Activated CD4-positive, CD25-positive, alpha-beta regulatory T cell treated with anti-CD3 and anti-CD28 coated beads, Interleukin-2, amount 50 U/mL, for 16 hours (primary cell): ENCODE measurements at places on chromosomes 11 and 22.

DNA sequence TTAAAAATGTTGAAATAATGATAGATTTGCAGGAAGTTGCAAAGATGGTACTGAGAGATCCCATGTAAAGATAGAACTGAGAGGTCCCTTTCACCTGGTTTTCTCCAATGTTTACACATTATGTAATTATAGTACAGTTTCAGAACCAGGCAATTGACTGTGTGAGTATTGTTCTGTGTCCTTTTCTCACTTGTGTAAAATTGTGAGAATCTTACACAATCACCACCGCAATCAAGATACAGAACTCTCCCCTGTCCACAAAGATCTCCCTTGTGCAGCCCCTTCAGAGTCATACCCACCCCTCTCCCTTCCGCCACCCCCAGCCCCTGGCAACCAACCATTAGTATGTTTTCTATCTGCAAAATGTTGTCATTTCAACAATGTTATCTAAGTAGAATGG lies 119.8 kb upstream of the NAV2 start:
- no peak for DNase-seq

- no peak for DNase-seq
Measured at GRCh38 chr22:23404689-23405365, 175.3 kb downstream of the IGLL1 start.

- no peak for DNase-seq
Measured at GRCh38 chr11:61153593-61154095, 7.6 kb downstream of the VPS37C start.

GRCh38 chr11:69649576-69649900 lies 8.6 kb downstream of the CCND1 start:
- DNase-seq, result no peak

DNA sequence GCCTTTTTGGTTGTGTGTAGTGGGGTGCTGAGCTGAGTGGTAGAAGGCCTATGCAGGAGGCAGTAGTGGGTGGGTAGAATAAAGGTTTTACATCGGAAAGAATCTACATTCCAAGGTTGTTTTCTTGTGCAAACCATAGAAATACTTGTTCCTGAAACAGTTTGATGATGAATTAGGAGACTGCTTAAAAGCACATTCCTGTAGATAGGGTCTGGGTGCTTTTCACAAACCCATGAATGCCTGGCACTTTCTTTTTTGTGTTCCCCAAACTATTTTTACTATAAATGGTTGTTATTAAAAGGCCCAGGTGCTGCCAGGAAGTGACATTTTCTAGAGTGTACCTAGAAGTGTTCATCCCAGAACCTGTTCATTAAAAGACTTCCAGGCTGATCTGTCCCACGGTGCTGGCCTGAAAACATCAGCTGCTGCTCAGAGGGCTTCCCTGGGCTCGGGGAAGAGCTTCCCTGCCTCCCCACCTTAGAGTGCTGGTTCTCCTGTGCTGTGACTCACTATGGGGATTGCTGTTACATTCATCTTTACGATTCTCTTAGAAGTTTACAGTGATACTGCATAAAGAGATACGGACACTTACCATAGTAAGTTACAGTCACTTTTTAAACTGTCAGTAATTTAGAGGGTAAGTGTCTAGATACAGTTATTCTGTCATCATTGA lies 27.9 kb downstream of the PPFIA1 start:
- no peak for DNase-seq

GRCh38 chr11:77779935-77780334 lies 40.6 kb downstream of the RSF1 start:
- no peak for DNase-seq

GRCh38 chr11:34632105-34632791 lies 11.4 kb downstream of the EHF start:
- no peak for DNase-seq

GRCh38 chr11:61345170-61345610 lies 12.2 kb downstream of the TKFC start:
- no peak for DNase-seq

- no peak for DNase-seq
Measured at GRCh38 chr22:35560366-35560765, 19.7 kb downstream of the RASD2 start.

DNA sequence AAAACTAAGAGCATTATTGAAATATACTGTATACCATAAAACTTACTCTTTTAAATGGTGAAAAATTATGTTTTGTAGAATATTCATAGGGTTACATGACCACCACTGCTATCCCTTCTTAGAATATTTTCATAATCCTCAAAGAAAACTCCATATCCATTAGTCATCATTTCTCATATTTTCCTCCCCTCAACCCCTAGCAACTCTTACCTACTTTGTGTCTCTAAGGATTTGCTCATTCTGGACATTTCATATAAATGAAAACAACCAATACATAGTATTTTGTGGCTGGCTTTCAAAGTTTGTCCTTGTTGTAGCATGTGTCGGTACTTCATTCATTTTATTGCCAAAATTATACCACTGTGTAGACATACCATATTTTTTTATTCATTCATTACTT lies 863.8 kb downstream of the KCNA4 start:
- DNase-seq, result no peak

DNA sequence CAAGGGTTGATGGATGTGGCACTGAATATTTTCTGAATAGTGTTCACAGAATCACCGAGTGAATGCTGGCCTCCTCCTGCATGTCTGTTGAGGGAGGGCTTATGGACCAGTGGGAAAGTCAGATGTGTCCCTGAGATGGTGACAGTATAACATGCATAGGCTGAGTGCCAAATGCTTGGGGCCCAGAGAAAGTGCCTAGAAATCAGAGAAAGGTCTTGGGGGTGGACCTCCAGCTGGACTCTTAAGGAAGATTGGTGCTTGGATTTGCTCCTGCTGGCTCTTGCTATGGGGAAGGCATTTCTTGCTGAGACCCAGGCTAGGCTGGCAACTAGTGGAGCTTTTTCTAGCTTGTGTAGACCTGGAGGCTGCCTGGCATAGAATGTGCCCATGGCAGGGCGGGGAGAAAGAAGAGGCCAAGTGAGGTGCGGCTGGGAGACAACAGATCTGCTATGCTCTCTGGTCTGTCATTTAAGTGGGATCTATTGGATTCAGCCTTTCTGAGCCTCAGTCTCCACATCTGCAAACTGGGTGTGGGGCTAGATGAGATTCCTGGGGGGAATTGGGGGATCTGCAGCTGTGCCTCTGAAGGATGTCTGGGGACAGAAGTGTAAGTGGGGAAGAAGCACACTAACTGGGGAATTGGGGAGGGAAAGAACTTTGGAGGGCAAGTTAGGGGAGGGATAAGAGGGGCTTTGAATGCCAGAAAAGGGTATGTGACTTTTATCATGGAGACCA lies 27.4 kb downstream of the ZNRF3 start:
- DNase-seq, result no peak

DNA sequence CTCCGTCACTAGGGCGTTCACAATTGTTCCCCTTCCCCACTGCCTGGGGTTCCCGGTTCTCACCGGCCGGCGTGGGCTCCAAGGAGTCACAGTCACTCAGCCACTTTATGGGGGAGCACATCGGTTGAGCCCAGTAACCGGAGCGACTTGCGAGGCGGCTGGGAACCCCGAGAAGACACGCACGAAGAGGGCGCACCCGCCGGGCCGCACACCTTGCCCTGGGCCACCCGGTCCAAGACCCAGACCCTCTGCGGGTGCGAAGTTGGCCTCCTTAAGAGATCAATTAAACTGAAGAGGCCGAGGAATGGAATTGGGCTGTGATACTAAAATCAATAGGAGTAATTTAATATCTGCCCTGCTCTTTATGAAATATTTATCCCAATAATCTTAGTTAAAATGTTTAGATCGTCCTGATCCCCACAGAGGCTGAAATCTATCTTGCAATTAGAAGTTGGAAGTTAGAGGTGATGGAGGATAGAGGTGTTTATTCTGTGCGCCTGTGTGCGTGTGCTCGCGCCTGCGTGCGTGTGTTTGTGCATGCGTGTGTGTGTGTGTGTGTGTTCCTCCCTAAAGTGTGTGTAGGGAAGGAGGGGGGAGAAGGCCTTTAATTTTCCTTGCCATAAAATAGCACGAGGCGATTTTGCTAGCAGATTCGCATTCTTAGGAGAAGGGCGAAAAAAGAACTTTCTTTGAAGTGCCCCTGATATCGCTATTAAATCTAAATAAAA lies 954 bp upstream of the MN1 start:
- no peak for DNase-seq

- peak; percentile 12 for DNase-seq
Measured at GRCh38 chr22:36775586-36775963, 344 bp downstream of the IFT27 start.

DNA sequence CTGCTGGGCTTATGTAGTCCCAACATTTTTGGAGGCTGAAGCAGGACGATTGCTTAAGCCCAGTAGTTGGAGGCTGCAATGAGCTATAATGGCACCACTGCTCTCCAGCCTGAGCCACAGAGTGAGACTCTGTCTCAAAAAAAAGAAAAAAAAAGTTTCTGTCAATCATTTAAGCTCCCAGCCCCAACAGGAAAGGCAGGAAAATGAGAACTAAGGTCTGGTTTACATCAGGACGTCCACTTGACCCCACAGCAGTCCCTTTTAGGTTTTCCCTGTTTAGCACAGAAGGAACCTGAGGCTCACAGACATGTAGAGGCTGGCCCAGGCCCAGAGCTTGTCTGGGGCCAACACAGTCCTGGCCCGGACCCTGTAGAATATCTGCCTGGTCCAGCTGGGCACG lies 9.2 kb upstream of the TTLL1 start:
- no peak for DNase-seq

- no peak for DNase-seq
Measured at GRCh38 chr11:105033781-105034180, 1.2 kb downstream of the CASP1 start.

DNA sequence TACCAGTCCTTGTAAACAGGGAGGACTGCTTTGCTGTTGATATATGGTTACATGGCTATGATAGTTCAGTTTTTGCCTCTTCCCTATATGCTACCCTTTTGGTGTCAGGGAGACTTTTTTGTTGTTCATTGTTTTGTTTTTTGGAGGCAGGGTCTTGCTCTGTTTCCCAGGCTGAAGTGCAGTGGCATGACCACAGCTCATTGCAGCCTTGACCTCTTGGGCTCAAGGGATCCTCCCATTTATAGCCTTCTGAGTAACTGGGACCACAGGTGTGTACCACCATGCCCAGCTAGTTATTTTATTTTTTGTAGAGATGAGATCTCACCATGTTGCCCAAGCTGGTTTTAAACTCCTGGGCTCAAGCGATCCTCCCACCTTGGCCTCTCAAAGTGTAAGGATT lies 38.6 kb upstream of the SPTBN2 start:
- no peak for DNase-seq

DNA sequence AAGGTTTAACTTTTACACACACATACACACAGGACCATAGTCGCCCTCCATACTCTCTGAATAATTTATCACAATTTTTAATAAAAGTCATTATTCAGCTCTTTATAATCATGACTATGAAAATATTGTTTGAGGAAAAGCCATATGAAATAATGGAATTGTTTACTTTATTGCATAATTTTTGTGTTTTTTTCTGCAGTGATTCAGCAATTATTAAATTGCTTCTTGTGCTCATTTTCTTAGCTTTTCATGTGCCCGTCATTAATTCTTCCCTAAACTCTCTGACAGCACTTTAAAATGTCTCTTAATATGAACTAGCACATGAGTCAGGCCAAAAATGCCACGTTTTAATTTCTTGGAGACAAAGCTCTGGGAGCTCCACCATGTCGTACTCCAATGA lies 77.5 kb upstream of the ALX4 start:
- DNase-seq, result no peak

- no peak for DNase-seq
Measured at GRCh38 chr22:35971456-35972119, 57.0 kb downstream of the RBFOX2 start.

DNA sequence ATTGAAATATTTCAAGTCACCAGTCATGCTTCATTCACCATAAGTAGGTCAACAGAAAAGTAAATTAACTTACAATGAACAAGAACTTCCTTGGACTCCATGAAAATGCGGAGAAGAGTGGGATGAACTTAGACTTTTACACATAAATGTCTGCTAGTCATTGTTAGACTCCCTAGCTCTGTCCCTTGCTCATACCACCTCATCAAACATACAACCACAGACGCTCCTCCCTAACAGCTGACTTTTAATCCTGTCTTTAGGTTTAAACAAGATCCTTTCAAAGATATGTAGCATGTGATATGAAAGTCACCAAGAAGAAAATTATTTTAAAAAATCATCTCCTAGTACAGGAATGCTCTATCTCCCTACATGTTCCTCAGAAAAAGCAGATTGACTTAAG lies 248.1 kb downstream of the DLG2 start:
- no peak for DNase-seq

GRCh38 chr11:117618982-117619355 lies 178.0 kb downstream of the DSCAML1 start:
- DNase-seq, result no peak

GRCh38 chr22:41833369-41834004 lies 582 bp downstream of the SREBF2 start:
- no peak for DNase-seq

DNA sequence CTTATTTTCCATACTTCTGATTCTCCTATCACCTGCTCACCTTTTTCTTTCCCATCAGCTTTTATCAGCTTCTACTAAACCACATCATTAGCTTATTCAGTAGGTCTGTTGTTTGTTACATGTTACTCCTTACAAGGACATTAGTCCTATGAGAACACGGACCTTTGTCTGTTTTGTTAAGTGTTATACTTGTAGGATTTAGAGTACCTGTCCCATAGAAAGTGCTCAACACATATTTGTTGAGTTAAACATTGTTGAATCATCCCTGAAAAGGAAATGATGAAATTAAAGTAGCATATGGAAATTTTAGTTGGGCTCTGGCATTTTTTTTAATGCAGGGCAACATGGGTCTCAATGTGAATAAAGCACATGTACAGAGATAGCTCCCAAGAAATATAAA lies 222.1 kb upstream of the CARD18 start:
- DNase-seq, result no peak

DNA sequence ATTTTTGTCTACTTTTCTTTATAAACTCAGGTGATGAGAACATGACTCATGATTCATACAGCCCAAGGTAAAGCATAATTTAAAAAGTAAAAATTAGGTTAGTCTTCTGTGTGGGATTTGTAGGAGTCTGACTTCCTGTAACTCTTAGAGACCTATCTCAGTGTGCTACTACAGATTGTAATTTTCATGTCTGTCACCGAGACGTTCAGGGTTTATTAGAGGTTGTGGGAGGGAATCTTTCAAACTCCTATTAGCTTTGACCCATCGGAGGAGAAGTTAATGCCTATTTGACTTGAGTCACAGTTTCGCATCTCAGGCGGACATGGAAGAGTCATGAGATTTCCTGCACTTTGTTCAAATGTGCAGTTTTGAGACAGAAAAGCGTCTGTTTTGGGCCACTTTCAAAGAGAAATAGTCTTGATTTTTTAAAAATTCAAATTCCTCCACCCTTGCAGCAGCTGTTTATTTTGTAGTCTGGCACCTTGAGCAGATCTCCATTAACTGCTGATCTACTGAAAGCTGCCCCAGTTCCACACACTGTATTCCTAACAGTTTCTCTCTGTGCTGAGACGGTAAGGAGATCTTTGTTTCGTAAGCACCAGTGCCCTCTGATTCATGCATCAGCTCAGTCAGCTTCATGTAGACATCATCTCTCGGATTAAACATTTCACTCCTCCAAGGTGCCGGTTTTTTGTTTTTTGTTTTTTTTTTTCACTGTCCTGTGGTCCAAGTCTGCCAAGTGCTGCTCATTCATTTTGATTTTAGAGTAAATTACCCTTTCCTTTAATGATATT lies 24.3 kb downstream of the ALKBH3 start:
- no peak for DNase-seq
